ENCODE measurements at places on chromosomes 11 and 22. TPM values are rescaled to one million over a fixed set of nuclear protein-coding genes. Genes with fewer than 3 reads are reported as not detected.

Gene CAT
- 58.4 TPM for total RNA-seq

Gene PATE4
- total RNA-seq: not detected

Gene GATD1
- total RNA-seq: 37.5 TPM

Gene CARNS1
- not detected for total RNA-seq

Gene SF1
- total RNA-seq: 74.6 TPM

Gene KCNK7
- 0.04 TPM for total RNA-seq

Gene OR56A1
- not detected for total RNA-seq

Gene OR52B4
- total RNA-seq: not detected

Gene OR5P2
- not detected for total RNA-seq

Gene UCP3
- total RNA-seq: 0.26 TPM

Gene HTR3A
- total RNA-seq: not detected

Gene SCN4B
- 0.21 TPM for total RNA-seq

Gene PRDM11
- 6.0 TPM for total RNA-seq

Gene OOSP4B
- not detected for total RNA-seq

Gene PLAAT4
- total RNA-seq: 2.9 TPM

Gene IL17REL
- total RNA-seq: 0.04 TPM

Gene OR10A2
- not detected for total RNA-seq

Gene KLHDC7B
- not detected for total RNA-seq

Gene SLC22A25
- not detected for total RNA-seq

Gene CARD18
- total RNA-seq: not detected

Gene CSTF3
- total RNA-seq: 34.2 TPM

Gene ART1
- total RNA-seq: not detected

Gene SLC16A8
- 0.20 TPM for total RNA-seq

Gene THAP7
- 16.2 TPM for total RNA-seq

Gene MYO18B
- not detected for total RNA-seq

Gene CCDC89
- not detected for total RNA-seq

Gene CABP2
- total RNA-seq: not detected

Gene ISX
- not detected for total RNA-seq

Gene TEX54
- total RNA-seq: 0.26 TPM

Gene TRPM5
- not detected for total RNA-seq

Gene INS
- total RNA-seq: not detected

Gene CECR2
- 1.2 TPM for total RNA-seq

Gene GCAT
- total RNA-seq: 33.8 TPM

Gene TYMP
- 14.4 TPM for total RNA-seq

Gene ABCC8
- total RNA-seq: not detected

Gene BACE1-AS
- 1.8 TPM for total RNA-seq

Gene CHST1
- 26.0 TPM for total RNA-seq

Gene PNPLA5
- not detected for total RNA-seq

Gene HBE1
- total RNA-seq: not detected

Gene MRGPRE
- not detected for total RNA-seq

Gene IL10RA
- under 0.01 TPM for total RNA-seq

Gene BRSK2
- total RNA-seq: 0.20 TPM

Gene MFRP
- total RNA-seq: not detected

Gene APOC3
- total RNA-seq: not detected

Gene OR6T1
- not detected for total RNA-seq

Gene BLID
- 3.2 TPM for total RNA-seq

Gene PIWIL4
- total RNA-seq: 0.56 TPM

Gene GP1BB
- total RNA-seq: 0.79 TPM

Gene LINC01488
- total RNA-seq: not detected

Gene EIF1AD
- total RNA-seq: 47.6 TPM

Gene TLCD5
- total RNA-seq: 6.4 TPM

Gene TSPAN32
- not detected for total RNA-seq

Gene ARHGEF17
- 24.2 TPM for total RNA-seq

Gene KMT5B
- 23.6 TPM for total RNA-seq

Gene PATE1
- total RNA-seq: not detected

Gene DDX10
- 46.2 TPM for total RNA-seq

Gene KCNQ1OT1
- total RNA-seq: 1.1 TPM
